ENCODE measurements at places on chromosomes 12 and 14.

DNA sequence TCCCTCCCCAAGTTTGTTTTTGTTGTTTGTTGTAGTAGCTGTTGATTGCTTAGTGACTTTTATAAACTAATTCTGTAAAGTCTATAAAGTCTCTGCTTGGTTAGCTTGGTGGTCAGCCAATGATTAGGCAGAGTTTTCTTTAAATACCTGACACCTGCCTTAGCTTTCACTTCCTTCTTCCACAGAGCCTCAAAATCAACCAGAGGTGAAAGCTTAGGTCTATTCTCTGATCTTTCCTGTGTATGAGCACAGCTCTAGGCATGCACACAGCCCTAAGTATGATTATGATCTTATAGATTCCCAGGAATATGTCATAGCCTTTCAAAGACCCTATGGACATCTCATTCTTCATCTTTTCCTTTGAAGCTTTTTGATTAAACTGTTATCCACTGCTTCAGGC lies 514.7 kb downstream of the AACS start:
- DNase-seq = no peak

DNA sequence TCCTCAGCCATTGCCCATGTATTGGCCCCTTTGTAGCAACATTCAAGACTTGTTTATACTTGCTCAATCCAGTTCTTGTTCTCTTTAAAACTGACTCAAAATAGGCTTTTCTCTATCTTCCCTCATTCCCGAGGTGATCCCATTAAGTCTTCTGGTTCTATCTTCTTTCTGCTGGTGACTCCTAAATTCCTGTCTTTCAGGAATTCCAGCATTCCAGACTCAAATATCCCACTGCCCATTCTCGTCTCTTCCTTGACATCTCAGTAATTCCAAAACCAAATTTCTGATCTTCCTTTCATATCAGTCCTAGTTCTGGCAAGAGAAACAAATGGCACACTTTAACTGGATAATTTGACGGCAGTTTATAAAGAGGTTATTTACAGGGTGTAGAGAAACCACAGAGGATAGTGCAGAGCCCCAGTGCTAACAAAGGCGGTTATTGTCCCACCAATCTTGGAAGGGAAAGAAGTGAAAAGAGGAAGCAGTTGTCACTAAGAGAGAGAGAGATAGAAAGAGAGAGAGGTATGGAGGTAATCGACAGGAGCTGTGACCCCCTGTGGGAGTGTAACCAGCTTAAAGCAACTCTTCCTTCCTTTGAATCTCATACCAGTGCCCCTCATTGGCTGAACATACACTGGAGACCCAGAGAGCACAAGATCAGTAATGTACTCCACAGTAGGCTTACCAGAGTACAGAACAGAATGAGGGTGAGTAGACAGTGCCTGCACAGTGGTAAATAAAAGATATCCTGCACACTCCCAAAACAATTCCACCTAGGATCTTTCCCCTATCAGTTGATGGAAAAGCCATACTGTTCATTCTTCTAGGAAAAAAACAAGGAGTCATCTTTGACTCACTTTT lies 177.6 kb upstream of the LMNTD1 start:
- no peak for DNase-seq

DNA sequence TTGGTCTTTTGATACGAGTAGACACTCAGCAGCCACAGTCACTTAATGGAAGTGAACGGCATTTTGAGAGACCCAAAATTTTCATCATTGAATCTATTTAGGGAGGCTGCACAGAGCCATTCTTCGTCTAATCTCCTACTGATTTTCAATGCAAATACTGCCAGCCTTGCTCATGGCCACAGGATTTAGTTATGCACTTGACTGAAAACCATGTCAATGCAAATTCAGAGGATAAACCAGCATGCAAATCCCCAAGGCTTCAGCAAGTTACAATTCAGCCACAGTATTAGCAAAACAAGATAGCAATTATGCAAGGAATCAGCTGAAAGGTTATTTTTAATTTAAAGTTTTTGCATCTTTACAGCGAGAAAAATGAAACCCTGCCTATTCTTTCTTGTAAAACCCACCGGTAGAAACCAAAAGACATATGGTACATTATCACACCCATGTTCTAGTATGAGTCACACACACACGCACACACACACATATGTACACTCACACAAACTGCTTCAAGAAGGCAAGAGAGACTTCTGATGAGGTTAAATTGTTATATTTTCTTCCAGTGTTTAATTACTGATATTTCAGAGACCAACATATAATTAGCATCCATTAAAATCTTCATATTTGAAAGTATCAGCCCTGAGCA lies 985.3 kb upstream of the FLRT2 start:
- no peak for DNase-seq

- no peak for DNase-seq
Measured at GRCh38 chr14:28926122-28926521, 159.5 kb downstream of the FOXG1 start.

DNA sequence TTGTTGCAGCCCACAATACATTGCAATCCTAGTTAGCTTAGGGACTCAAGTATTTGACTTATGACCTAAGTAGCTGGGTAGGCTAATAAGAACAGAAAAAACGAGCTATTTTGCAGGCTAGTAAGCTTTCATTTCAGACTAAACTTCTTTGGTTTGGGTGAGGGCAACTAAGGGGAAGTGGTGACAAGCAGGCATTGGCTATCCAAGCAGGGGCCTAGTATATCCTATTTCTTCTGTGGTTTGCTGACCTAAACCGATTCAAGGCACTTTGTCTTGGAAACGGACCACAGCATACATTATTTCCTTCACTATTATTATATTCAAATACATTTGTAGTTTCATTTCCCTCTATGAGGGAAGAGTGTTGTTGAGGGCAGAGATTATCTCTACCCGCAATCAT lies 21.6 kb upstream of the SLC5A8 start:
- no peak for DNase-seq

- no peak for DNase-seq
Measured at GRCh38 chr14:68172627-68173026, 353.0 kb downstream of the RAD51B start.

- no peak for DNase-seq
Measured at GRCh38 chr12:124296295-124296915, 1.5 kb downstream of the RFLNA start.

DNA sequence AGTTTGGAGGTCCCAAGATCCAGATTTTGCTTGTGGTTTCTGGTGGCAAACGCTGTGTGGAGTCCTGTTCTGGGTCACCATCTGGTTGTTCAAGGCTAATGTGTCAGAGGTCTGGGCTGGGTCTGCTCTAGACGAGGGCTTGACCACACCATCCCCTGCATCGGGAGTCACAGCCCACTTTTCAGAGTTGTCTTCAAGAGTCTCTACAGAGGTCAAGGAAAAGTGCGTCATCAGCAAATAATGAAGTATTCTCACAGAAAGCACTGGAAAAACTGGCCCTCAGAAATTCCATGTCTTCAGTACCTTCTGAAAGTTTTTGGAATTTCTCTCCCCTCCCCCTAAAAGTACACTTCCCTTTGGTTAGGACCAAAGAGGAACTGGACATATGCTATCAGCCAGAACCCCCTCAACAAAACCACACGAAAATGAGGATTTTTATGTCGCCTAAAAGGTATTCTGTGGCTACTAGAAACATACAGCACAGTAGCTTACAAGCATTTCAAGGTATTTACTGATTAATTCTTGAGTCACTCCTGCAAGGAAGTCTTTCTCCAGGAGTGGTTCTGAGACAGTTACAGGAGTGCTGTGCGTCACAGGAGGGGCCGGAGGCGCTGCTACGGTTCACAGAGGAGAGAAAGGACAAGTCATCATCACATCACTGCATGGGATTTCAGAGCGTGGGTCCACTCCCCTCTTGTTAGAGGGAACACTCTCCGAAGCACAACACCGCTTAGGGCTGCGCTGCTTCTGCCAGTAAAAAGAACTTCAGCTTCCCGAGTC lies 35.4 kb downstream of the RAD52 start:
- DNase-seq = no peak

DNA sequence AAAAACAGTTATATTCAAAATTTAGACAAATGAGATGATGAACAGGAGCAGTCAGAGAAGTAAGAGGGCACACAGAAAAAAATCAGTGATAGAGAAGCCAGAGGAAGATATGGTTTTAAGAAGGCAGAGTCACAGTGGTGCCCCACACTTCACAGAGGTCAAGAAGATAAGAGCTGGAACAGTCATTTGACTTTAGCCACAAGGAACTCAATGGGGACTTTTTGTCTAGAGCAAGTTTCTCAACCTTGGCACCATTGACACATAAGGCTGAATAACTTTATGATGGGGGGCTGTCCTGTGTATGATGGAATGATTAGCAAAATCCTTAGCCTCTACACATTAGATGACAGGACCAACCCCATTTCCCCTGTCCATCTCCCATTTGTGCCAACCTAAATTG lies 172.8 kb upstream of the PLEKHG7 start:
- no peak for DNase-seq

- peak; percentile 40 for DNase-seq
Measured at GRCh38 chr14:68359837-68360552, 432.9 kb downstream of the ZFP36L1 start.

- DNase-seq = no peak
Measured at GRCh38 chr14:81085596-81085995, 130.2 kb downstream of the TSHR start.

DNA sequence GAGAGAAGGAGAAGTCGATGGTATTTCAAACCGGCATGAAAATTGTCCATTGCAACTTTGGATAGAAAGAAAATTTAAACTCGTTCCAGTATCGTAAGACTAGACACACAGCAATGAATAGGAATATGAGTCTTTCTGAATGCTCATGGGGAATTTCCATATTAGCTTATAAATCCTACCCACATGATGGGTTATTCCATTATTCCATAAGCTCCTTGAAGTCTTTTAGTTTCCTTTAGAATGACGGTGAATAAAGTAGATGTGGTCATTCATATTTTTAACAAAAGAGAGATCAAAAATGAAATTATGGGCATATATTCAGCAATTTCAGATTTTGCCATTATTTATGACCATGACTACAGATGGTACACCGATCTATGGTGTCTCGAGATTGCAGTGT lies 163.4 kb upstream of the HMGA2 start:
- no peak for DNase-seq

- no peak for DNase-seq
Measured at GRCh38 chr12:1619587-1619986, 9.4 kb upstream of the WNT5B start.

DNA sequence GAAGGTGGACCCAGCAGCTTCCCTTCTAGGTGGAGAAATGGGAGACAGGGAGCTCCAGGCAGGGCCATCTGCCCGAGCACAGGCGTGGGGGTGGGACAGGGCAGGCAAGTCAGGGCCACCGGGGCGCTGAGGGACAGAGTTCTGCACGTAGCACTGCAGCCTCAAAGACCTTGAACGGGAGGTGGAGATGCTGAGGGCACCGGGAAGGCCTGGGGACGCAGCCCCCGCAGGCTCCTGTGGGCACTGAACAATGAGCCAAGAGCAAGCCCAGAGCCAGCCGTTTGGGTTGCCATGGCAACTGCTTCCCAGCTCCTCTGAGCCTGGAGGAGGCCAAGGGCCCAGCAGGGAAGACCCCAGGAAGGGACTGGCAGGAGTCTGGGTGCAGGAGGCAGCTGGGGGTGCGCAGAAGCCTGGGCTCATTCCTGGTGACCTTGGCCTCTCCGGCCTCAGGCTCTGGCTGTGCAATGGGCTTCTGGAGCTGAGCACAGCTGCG lies 3.4 kb downstream of the LBHD2 start:
- no peak for DNase-seq

DNA sequence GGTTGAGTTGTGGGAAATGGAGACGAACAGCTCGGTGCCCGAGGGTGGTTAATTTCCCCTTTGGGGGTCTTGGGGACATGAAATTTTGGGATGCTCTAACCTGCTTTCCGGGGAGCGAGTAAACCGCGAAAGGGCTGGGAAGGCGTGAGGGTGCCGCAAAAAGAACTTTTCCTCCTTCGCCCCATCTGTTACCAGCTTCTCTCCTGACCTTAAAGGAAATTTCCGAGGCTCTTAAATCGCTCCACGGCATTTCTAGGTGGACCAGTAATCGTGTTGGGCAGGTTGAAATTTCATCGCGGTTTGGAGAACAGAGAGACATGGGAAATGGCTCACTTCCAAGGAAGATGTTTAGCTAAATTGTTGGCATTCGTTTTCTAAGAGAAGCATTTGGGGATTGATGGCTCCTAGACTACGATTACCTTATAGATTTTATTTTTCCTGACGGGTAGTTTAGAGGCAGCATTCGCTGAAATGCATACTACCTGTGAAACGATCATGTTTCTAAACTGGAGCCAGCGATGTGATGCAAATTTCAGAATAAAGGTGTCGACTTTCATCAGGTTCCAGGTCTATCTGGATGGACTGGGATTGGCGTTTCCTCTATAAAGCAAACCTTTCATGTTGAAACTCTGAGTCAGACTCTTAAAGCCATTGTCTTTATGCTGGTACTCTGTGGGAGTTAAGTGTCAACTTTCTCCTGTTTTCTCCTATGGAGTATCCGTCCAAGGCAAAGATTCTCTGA lies 414.5 kb downstream of the PCNX1 start:
- DNase-seq = no peak

- no peak for DNase-seq
Measured at GRCh38 chr12:10102322-10102721, 3.5 kb upstream of the CLEC1A start.

DNA sequence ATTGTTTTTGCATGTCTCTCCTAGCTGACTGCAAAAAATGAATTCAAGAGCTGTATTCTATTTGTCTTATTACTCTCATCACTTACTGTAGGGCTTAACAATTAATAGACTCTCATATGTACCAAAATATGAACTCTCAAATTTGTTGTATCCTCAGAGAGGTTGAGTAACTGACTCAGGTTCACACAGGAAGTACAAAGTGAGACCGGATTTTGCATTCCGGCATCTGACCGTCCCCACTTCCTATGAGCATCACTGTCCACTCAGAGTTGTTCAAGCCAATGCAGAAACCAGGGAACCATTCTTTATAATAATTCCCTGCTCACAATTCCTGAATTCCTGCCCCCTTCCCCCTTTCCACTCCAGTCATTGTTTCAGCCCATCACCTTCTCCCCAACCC lies 113.3 kb upstream of the AMIGO2 start:
- DNase-seq = no peak

- DNase-seq = no peak
Measured at GRCh38 chr12:76879710-76880518, 1.1 kb upstream of the CSRP2 start.

GRCh38 chr14:61003571-61003970 lies 22.5 kb downstream of the SLC38A6 start:
- no peak for DNase-seq

DNA sequence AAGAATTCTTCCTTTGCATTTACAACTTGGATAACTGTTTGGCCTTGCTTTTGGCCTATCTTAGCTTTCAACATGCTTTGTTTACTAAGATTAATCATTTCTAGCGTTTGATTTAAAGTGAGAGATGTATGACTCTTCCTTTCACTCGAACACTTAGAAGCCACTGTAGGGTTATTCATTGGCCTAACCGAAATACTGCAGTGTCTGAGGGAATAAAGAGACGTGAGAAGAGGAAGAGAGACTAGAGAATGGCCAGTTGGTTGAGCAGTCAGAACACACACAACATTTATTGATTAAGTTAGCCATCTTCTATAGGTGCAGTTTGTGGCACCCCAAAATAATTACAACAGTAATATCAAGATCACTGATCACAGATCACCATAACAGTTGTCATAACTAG lies 62.3 kb upstream of the CCDC175 start:
- no peak for DNase-seq

GRCh38 chr12:55946553-55946952 lies 15.6 kb downstream of the DGKA start:
- DNase-seq = no peak

GRCh38 chr12:38123566-38124246 lies 192.9 kb upstream of the ALG10B start:
- no peak for DNase-seq

- DNase-seq = no peak
Measured at GRCh38 chr12:13537623-13538022, 341.1 kb downstream of the EMP1 start.

Measured in heart right ventricle (tissue), 16 donors.